ENCODE measurements at places on chromosomes 13 and 19.

DNA sequence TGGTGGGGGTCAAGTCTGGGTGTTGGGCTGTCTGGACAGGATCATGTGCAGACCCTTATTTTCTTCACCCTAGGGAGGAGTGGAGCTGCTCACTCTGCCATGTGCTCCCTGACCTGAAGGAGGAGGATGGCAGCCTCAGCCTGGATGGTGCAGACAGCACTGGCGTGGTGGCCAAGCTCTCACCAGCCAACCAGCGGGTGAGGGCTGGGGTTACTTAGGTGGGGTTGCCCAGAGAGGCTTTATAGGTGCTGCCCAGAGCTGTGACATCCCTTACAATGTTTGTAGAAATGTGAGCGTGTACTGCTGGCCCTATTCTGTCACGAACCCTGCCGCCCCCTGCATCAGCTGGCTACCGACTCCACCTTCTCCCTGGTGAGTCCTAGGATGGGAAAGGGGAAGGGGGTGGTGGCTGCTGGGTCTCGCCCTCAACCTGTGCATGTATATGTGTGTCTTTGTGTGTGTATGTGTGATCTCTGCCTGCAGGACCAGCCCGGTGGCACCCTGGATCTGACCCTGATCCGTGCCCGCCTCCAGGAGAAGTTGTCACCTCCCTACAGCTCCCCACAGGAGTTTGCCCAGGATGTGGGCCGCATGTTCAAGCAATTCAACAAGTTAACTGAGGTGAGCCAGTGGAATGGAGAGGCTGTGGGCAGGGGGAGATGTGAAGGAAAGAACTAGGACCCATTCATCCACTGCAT, 5.1 kb downstream of the CHMP2A start:
- DNase-seq: no peak

DNA sequence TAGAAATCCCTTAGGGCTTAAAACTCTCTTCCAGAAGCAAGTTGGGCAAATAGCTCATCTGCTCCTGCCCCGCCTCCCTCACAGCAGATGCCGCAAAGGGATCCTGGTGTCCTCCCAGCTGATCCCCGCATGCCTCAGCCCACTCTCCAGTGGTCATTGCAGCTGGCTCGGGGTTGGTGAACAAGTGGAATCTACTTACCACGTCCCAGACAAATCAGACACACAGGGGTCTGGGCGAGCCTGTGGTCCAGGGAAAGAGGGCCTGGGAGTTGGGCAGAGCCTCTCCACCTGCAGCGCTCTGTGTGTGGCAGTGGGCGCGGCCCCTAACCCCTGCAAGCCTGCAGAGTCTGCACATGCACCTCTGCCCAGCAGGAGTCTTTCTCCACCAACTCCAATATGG, 10.8 kb upstream of the C19orf33 start:
- DNase-seq: no peak

DNA sequence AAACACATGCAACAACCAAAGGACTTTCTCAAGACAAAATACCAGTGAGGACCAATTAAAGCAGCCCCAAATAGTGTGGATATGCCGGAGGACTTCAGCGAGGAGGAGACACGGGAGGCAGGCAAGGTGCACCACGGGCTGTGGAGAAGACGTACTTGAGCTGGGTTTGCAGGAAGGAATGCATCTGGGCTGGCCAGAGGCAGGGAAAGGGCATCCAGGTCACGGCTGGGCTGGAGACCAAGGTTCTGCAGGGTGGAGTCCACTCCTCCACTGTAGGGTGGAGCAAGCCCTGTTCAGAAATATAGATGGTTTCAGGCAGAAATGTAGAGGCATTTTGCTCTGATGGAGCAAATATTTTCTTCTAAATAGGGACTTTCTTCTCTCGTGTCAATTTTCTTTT, 36.6 kb upstream of the MEDAG start:
- DNase-seq: no peak

GRCh38 chr19:49362048-49362928, at the start of gene TEAD2:
Gene TEAD2 (minus strand): TSS chr19:49362416. CDS start chr19:49360075, 2,341 bp downstream.
- no peak for DNase-seq

DNA sequence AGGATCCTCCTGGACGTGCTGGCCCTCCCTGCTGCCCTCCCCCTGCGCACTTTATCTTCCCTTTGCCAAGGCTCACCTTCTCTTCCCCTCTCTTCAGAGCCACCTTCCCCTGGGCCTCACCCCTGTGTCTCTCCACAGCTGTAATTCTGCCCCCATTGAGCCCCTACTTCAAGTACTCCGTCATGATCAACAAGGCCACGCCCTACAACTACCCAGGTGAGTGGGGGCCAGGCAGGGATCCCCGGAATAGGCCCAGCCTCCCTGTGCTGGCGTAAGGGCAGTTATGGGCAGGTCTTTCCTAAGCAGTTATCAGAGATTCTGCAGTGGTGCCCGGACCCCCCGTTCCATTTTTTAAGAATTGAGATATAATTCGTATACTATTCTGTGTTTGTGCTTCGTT, 3.1 kb downstream of the NDUFA3 start:
- no peak for DNase-seq
